Stimulated activated CD8-positive, alpha-beta memory T cell treated with anti-CD3 and anti-CD28 coated beads, Interleukin-7, amount 100 ng/mL, for 48 hours (primary cell): ENCODE measurements at places on chromosomes 4 and X.

DNA sequence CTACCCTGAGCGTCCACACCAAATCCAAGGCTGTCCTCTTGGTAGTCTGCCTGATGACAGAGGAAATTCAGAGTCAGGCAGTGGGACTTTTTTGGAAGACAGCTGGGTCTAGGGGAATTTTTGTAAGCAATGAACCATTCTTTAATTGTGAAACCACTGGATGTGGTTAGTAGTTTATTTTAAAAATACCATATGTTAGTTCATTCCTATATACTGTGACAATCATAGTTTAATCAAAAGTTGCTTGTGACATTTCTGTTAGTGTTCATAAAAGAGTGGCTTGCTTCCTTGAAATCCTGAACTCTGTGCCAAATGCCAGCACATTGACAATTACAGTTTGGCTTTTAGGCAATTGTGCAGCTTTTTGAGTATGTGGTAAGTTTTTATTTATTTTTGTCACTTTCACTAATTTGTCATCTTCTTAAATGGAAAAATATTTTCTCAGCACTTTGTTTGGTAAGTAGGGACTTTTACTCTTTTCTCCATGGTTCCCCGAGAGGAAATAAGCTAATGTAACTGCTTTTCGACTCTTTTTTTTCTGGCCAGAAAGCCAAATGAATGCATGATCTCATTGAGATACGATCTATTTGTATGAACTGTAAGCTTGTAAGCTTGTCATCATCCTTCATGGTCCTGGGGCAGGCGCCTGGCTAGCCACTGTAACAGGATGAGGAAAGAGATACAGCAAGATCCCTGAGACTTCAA lies 72.6 kb upstream of the SLC4A4 start:
- DNase-seq, result no peak

DNA sequence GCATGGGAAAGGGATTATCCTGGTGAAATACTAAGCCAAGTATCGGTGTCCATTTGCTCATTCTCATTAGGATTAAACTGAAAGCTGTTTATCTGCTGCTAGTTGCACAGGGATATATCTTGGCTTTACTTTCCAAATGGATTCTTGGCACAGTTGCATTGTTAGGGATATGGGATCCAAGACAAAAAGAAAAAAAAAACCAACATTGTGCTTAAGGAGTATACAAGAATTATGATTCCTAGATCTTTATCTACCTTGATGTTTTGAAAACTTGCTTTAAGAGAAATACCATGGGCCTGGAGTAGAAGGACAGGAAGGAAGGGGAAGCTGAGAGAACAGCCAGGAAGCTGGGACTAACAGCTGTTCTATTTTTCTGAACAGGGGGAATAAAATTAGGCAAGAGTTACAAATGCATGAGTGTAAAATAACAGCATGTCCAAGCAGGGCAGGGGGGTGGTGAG lies 107.6 kb downstream of the ATXN3L start:
- no peak for DNase-seq

DNA sequence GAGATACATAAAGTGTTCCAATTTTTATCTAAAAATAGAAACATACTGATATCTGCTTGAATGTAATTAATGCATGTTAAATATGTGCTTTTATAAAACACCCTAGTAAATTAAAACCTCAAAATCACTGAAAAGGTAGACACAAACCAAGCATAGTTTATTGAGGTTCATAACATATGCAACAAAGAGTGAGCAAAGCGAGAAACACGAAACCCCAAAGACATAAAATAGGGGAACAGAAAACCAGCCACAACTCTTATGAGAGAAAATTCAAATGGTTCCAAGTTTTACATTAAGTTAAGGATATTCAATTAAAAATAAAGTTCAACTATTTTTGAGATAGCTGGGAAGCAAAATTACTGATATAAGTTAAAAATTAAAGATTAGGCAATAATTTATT lies 336.4 kb upstream of the AGA start:
- no peak for DNase-seq

GRCh38 chr4:8176547-8177399 lies 18.2 kb upstream of the ABLIM2 start:
- no peak for DNase-seq

DNA sequence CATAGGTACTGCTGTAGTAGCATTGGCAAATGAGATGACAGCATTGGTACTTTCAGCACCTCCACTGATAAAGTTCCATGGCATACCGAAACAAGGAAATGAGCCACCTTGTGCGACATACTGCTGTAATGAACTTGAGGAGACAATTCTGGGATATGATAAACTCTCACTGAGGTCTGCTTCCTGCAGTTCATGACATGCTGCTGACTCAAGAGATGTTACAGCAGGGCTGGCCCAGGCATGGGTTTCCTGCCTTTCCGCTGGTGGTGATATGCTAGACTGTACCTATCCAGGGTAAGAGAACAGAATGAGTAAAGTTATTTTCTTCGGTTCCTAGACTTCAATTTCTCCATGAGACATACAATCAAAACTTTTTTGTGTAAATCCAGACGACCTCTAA lies 17.1 kb downstream of the BEND2 start:
- DNase-seq, result no peak

DNA sequence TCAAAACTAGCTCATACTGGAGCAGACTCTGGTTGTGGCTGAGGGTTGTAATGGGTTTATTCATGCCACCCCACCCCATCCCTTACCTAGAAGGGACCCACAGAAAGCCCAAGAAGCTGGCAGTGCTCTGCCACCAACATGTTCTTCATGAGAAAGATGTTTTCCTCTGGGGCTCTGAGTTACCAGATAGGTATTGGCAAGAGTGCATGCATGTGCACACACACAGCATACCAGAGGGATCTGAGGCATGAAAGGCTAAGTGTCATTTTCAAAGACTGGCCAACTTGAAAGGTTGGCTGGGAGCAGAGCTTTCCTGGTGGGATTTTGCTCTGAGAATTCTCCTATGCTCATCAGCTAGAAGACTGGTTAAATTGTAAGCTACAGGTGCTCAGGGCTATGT lies 65.2 kb downstream of the PHOX2B start:
- DNase-seq, result no peak

- DNase-seq, result no peak
Measured at GRCh38 chr4:139770361-139770760, 104.7 kb downstream of the MGST2 start.

GRCh38 chr4:132619968-132620367 lies 529.1 kb upstream of the PCDH10 start:
- DNase-seq, result no peak

GRCh38 chrX:133726211-133726630 lies 259.2 kb downstream of the GPC3 start:
- DNase-seq, result no peak

DNA sequence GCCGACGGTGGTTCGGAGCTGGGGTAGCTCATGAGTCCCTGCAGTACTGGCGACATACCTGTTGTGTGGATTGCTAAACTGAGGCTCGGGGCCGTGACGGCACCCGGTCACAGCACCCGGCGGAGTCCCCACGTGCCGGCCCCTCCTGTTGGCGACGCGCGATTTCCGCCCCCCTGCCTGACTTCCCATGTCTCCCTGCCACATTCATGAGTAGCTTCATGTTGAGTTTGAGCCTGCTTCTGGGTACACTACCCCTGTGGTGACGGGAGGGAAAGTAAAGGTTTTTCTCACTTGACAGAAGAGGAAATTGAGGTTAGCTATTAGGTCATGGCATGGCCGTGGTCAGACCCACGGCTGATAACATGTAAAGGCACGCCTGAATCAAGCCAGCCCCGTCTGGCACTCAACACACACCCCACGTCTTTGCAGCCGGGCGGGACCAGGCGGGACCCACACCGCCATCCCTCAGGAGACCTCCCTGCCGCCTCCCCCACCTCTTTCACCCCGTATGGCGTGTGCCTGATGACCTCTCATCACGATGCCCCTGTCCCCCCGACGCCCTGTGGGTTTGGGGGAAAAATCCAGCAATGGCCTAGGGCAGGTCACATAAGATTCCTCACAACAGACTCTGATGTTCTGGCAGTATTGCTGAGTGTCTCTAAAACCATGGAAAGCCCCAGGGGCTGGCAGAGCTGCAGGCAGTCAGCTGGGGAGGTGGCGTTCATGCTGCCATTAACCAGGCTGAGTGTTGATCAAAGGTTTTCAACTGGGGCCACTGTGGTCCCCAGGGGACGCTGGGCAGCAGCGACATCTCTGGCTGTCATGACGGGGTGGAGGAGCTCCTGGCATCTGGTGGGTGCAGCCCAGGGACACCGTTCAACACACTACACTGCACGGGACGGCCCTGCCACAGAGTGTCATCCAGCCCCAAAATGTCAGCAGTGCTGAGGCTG lies 29.2 kb downstream of the P2RY8 start:
- DNase-seq, result no peak
